Cortex of kidney (tissue), 1 donor: ENCODE measurements at places on chromosomes 4 and X.

DNA sequence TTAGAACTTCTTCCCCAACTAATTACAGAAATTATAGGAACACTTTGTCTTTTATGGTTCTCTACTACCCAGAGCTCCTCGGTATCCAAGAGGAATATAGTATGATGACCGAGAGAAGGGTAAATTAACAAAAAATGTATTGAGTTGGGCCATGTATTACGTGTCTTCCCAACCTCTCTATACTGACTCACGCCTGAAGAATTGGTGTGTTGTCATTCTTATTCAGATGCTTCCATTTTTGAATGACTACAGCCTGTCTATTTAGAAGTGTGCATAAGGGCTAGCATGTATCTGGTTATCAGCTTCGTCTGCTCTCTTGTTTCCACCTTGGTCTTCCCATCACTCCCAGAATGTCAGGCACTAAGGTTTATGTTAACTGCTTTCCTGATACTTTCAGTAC, 24.5 kb upstream of the SCD5 start:
- DNase-seq: no peak

DNA sequence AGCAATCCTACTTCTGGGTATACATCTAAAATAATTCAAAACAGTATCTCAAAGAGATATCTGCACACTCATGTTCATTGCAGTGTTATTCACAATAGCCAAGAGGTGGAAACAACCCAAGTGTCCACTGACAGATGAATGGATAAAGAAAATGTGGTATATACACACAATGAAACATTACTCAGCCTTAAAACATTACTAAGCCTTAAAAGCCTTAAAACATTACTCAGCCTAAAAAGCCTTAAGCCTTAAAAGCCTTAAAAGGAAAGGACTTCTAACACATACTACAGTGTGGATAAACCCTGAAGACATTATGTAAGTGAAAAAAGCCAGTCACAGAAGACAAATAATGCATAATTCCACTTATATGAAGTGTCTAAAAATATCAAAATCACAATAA, 40.3 kb upstream of the TFDP3 start:
- no peak for DNase-seq

GRCh38 chr4:19224820-19225219, 1026.9 kb upstream of the SLIT2 start:
- no peak for DNase-seq

- DNase-seq: no peak
Measured at GRCh38 chrX:42824541-42824940, 46.6 kb upstream of the PPP1R2C start.

DNA sequence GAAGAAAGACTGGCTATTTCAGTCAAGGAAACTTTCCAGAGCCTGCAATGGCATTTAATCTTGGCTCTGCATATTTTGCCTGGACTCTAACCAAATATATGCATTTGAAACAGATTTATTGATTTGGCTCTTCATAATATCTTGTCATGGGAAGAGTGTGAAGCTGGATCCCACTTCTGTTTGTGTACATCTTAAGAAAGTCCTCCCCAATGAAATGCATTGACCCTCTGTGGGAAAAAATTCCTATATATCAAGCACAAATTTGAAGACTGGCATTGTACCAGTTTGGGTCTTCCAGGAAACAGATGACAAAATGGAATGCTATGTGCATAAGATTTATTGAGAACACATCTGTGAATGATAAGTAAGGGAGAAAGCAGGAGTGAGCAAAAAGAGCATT, 897.3 kb upstream of the TENM3 start:
- DNase-seq: no peak

DNA sequence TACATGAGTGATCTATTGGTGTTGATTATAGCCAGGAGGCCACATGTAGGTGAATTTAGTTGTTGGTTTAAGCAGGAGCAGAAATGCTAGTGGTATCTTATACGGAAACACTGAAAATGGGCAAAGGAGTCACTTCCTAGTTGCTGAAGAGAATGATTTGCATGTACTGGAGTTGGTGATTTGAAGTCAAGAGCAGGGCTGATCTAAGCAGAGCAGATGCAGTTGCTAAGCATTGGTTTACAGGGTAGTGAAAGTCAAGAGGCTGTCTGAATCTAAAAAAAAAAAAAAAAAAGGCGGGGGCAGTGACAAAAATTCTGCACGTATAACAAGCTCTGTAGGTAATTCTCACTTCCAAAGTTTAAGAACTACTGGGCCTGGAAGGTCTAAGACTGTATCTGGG, 90.4 kb upstream of the HPRT1 start:
- no peak for DNase-seq

GRCh38 chr4:77695774-77696173, 90.2 kb downstream of the CXCL13 start:
- DNase-seq: no peak

- no peak for DNase-seq
Measured at GRCh38 chr4:7145291-7145934, 46.9 kb upstream of the SORCS2 start.

- DNase-seq: no peak
Measured at GRCh38 chrX:40326186-40326965, 228.6 kb upstream of the BCOR start.

DNA sequence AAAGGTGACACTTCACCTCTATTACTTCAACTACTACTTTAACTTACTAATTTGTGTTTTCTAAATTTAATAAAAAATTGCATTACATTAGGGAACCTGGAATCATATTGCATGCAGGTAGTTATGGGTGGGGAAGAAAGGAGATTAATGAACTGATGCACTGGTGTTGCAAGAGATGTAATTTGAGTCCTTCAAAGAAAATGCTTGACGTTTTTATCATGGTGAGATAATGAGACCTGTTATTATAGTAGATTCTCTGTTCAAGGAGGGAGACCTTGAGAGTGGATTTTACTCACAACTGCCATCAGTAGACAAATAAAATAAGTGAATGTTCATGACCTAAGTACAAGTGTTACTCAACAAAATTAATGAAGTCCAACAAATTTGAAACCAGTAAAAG, 26.4 kb upstream of the MED14 start:
- DNase-seq: no peak

- no peak for DNase-seq
Measured at GRCh38 chrX:1207496-1208025, 4.9 kb downstream of the CRLF2 start.

GRCh38 chr4:165331359-165331758, 3.9 kb downstream of the MSMO1 start:
- no peak for DNase-seq

DNA sequence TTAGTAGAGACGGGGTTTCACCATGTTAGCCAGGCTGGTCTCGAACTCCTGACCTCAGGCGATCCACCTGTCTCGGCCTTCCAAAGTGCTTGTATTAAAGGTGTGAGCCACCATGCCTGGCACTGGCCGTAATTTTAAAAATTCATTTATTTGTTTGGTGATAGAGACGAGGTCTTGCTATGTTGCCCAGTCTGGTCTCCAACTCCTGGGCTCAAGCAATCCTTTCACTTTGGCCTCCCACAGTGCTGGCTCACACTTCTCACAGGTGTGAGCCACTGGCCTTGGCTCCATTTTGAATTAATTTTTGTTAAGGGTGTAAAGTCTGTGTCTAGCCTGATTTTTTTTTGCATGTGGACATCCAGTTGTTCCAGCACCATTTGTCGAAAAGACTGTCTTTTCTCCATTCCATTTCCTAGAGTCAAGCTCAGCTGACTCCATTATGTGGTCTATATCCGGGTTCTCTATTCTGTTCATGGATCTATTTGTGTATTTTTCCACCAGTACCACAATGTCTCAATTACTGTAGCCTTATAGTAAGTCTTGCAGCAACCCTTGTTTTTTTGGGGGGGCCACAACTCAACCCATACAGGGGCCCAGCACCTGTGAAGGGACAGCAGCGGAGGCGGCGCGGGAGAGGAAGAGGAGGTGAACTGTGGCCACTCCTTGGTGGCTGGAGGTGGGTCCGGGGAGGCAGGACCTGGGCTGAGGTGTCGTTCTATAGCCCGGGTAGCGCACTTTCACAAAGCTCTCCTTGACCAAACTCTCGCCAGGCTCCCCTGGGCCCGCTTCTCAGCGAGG, 1.5 kb upstream of the NSD2 start:
- DNase-seq: no peak

GRCh38 chrX:111917591-111917990, 41.6 kb downstream of the TRPC5OS start:
- DNase-seq: no peak

DNA sequence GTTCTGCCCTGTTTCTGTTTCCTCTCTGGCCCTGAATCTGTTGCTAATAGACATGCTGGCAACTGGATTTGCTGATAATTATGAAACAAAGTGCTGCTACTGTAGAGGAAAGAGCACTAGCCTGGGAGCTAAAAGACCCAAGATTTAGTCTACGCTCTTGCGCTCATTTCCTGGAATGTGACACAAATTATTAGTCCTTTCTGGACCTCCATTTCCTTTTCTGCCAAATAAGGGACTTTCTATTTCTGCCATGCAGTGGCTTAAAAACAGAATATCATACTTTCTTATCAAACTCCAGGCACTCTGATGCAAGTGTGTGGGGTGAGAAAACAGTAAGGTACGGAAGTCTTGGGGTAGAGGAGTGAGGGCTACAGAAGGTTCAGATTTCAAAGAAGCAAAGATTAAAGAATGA, 48.3 kb upstream of the GPR174 start:
- no peak for DNase-seq

DNA sequence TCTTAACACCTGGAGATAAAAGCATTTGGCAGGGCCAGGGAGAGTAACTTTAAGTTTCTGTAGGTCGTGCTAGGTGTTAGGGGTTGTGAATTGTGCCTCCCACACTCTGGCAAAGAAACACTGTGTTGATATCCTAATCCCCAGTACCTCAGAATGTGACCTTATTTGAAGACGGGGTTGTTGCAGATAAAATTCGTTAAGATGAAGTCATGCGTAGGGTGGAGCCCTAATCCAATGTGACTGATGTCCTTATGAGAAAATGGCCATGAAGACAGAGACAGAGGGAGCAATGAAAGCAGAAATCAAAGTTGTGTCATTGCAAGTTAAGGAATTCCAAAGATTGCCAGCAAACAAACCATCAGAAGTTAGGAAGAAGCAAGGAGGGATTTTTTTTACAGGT, 40.5 kb upstream of the BBS12 start:
- DNase-seq: no peak

GRCh38 chrX:105468741-105469140, 248.2 kb upstream of the TEX13A start:
- no peak for DNase-seq

DNA sequence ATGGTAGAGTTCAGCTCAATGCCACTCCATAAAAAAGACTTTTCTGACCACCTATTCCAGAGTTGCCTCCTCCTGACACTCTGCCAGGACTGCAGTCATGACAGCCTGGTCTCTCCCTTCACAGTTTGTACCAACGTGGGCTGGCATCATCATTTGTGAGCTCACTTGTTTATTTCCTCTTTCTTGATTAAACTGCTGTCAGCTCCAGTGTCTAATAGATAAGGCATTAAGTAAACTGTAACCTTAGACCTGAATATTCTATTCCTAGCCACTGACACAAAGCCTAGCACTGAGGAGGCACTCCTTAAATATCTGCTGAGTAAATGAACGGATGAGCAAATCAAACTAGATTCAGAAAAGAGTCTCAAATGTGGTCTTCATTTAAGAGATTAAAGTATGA, 48.7 kb downstream of the DDX60 start:
- DNase-seq: no peak

- no peak for DNase-seq
Measured at GRCh38 chr4:130403221-130403620, 1307.3 kb downstream of the C4orf33 start.

DNA sequence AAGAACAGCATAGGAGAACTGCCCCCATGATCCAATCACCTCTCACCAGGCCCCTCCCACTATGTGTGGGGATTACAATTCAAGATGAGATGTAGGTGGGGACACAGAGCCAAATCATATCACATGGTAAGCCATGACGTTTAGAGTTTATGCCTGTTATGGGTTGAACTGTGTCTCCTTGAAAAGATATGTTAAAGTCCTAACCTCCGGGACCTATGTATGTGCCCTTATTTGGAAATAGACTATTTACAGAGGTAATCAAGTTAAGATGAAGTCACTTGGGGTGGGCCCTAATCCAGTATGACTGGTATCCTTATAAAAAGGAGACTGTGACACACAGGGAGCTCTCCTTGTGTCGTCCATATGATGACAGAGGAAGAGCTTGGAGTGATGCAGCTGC, 25.2 kb upstream of the SLC2A9 start:
- no peak for DNase-seq

DNA sequence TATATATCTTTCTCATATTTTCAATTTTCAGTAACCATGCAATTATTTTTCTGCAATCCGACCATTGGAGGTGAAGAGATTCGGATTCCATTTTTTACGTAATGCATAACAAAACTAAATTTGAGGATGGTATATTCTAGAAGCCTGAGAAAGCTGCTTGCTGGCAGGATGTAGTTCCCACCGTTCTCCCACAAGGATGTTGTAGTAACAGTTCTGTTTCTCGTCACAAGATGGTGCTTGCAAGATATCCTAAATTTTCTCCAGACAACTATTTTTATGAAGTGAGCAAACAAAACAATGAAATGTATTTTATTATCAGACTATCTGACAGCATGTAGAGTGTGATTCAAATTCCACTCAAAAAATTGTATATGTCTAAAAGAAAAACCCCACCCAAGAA, 10.7 kb downstream of the PWWP3B start:
- no peak for DNase-seq

- no peak for DNase-seq
Measured at GRCh38 chr4:80948995-80949394, 81.5 kb upstream of the BMP3 start.

- DNase-seq: no peak
Measured at GRCh38 chr4:140090215-140090731, 63.7 kb downstream of the MAML3 start.

- DNase-seq: no peak
Measured at GRCh38 chr4:39326468-39326977, 39.6 kb downstream of the RFC1 start.

DNA sequence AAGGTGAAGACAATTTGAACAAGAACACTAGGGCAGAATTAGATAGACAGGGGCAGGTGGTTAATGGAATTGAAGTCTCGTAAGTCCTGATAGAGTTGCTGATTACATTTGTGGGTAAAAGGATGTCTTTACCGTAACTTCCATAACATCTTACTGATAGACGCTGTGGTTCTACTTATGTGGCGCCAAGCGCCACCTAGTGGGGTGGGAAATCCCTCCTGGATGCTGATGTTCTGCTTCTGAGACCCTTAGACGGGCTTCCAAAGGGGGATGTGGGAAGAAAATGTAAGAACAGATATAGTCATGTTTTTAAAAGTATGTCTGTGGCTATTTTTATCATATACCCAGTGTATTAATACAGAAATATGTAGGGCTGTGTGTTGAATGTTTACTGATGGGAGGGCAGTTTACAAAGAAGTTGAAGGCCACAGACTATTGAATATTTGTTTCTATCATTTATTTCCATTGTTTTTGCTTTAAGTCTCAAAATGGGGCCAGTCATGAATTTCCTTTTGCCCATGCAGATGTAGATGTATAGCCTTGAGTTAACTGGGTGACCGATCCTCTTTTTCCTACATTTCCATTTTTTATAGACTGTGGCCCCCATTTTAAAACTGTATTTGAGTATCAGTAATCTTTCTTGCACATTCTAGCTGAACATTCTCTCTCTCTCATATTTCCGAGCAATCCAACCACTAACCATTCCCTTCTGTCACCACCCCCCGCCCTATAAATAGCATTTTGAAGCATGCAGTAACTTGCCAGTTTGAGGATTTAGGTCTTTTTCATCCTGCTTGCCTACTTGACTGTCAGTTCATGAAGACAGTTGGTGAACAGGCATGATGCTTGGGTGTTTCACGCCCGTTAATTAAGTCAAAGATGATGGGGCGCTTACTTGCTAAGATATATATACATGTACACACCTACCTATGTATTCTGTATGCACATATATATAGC, 12.1 kb upstream of the TLR8 start:
- no peak for DNase-seq
